HCT116 (cell line): ENCODE measurements at places on chromosomes 1 and 21. TPM values are rescaled to one million over a fixed set of nuclear protein-coding genes. Genes with fewer than 3 reads are reported as not detected.

The KRTAP19-1 gene
- total RNA-seq: not detected

The NTMT2 gene
- not detected for total RNA-seq

The HAO2 gene
- not detected for total RNA-seq

The LGR6 gene
- 0.20 TPM for total RNA-seq

The TNFRSF9 gene
- 0.20 TPM for total RNA-seq

The FCRL2 gene
- not detected for total RNA-seq

The DPM3 gene
- 113 TPM for total RNA-seq

The IFNLR1 gene
- total RNA-seq: 7.6 TPM

The ERG gene
- 0.17 TPM for total RNA-seq

The ZNF683 gene
- not detected for total RNA-seq

The MCOLN3 gene
- total RNA-seq: 10.7 TPM

The CRP gene
- 1.3 TPM for total RNA-seq

The CYP4A22 gene
- not detected for total RNA-seq

The CCDC27 gene
- not detected for total RNA-seq
